ENCODE measurements at places on chromosomes 3 and 15.

DNA sequence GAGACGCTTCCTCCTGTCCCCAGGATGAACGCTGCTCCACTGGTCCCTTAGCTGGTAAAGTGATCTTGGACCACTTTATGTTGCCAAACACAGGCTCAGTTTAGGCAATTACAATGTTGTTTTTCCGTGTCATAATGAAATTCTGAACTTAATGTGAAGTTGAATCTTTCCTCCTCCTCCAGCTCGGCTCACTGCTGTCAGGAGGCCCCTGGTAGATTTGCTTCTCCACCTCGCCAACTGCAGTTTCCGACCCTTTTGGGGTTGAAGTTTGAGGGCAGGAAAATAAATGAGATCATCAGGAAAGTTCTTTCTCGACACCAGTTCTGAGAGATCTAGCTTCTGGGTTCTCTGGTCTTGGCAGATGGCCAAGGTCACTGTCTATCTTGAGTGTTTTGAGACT lies 27.8 kb downstream of the CFAP161 start:
- DNase-seq = no peak

GRCh38 chr3:21703291-21703690 lies 47.7 kb downstream of the ZNF385D start:
- no peak for DNase-seq

- DNase-seq = peak; percentile 19
Observed at GRCh38 chr3:53350652-53351051, 3.3 kb upstream of the DCP1A start.

DNA sequence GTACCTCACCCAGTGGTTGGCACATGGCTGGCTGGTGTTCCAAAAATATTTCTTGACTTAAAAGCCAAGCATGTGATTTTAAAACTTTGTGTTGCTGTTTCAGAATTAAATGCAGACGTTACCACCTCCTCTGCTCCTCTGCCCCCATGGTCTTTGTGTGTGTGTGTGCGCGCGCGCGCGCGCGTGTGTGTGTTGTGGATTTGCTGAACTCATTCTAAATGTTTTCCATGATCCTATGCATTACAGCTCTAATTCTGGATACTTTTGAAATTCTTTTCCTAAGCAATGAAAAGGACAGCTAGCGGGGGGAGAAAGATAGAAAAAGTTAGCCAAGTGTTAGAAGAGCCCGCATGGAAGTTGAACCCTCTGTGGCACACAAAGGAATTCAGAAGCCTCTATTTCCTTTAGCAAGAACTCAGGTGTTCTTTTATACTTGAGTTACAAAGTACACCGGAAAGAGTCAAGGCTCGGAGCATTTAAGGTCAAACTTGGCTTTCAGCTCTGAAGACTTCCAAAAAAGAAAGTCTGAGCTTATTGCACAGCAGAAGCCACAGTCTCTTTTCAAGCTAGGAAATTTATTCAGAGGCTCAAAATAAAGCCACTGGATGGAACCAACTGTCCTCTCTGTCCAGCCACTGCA lies 350.5 kb upstream of the TBL1XR1 start:
- no peak for DNase-seq

DNA sequence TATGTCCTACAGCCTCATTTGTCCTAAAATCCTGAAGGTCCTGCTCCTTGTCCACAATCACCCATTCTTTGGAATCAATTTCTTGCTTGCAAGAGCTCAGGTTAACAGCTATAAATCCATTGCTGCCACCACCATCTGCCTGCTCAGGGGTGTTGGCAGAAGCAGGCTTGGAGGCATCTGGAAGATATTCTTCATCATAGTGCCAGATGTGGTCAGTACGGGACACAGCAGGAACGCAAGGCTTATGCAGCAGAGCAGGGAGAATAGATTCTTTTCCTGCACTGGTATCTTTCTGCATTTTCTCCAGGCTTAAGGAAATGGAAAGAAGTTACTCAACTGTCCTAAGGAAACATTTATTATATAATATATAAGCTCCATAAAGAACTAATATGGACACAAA lies 38.5 kb upstream of the CDAN1 start:
- no peak for DNase-seq

- no peak for DNase-seq
Observed at GRCh38 chr15:84814916-84815315, 2.2 kb upstream of the ALPK3 start.

- DNase-seq = peak; percentile 44
Observed at GRCh38 chr3:32288819-32289218, 50.3 kb downstream of the CMTM8 start.

DNA sequence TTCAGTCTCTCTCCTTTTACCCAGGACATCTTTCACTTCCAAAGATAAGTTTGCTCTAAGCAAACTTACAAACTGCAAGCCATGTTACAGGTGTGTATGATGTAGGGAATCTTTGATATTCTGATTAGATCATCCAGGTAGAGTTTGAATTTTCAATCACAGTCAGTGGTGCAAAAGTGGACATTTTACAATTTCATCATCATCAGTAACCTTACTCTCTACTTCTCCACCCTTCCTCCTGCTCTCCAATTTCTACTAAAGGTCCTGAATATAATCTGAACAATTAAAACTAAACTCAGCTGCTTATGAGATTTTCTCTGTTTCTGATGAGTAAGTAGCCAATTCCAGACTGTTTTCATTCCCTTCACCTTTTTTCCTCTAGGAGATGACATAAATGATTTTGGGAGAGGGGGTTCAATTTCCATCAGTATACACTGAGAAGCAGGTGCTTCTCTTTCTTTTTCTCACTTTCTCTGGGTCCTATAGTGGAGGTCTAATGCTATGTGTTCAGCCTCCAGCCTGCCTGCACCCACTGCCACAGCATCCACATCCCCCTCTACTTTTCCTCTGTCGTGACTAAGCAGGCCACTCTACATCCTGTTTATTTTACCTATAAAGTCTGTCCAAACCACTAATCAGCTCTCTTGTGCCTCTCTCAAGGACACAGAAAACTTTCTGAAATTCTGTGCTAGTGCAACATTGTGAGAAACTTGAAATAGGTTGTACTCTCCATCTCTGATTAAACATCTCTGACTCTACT lies 27.6 kb downstream of the SUCNR1 start:
- no peak for DNase-seq

DNA sequence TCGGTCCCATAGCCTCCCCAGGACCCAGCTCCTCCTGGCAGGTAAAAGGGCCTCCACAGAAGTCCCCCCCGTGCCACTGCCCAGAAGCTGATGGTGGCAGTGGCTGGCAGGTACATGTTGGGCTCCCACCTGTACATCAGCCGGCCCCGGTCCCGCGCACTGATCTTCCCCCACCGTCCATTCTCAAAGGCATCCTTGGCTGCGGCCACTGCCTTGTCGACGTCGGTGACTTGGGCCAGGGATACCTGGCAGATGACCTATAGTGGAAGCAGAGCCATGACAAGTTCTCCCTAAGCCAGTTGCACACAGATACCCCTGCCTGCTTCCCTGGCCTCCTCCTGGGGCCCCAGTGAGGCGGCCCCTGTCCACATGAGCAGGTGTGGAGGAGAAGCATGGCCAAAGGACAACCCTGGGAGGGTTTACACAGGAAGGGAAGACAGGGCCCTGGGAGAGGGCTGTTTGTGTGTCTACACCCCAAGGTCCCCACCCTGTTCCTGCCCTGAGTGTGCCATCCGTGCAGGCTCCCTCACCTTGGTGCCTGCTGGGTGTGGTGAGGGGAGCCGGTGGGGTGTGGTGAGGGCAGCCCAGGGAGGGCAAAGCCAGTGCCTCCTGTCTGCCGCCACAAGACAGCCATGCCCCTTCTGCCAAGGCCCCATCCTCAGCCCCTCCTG lies 44.8 kb downstream of the ALDH1L1 start:
- DNase-seq = no peak

DNA sequence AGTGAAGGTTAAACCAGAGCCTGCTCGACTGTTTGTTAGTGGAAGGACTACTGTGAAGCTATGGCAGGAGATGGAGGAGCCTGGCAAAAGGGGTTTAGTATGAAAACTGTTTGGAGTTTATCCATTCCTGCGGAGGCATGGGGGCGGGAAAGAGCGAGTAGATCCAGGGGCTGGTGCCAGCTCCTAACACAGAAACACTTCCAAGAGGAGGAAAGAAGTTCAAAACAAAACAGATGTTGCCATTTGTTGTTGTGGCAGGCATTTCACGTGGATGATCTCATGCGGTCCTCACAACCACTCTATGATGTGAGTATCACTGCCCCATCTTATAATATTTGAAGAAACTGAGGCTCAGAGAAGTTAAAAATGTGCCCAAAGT lies 30.7 kb upstream of the KY start:
- no peak for DNase-seq

- no peak for DNase-seq
Observed at GRCh38 chr3:102827386-102827785, 392.6 kb downstream of the ZPLD1 start.

DNA sequence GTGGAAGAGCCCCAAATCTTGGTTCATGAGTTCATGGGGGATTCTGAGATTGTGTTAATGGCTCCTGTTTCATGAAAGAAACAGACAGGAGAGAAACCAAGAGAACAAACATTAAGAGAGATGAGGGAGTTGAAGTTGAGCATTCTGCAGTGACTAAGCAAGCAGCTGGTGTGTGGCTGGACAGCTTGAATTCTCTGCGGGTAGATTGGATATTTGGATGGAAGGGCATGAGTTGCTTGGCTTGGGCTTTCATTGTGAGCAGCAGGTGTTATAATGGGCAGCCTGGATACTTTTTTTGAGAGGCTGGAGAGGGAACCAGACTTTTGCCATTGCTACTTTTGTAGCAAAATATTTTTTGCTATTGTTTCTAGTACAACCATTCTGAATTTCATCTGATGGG lies 346.8 kb upstream of the SATB1 start:
- no peak for DNase-seq

DNA sequence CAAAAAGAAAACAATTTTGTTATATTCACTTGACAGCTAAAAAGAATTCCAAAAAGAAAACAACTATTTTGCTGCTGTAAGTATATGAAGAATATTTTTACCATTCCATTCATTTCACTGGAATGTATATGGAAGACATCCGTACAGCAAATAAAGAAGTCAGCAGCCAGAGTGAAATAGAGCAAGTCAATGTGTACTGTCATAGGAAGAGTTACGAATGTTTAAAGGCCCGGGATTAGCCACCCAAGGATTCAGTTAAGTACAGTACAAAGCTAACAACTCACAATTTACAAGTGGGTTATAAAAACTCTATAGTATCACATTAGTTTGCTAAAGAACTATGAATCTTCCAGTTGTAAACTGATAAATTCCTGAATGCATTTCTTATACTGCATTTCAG lies 14.4 kb upstream of the XXYLT1 start:
- no peak for DNase-seq

DNA sequence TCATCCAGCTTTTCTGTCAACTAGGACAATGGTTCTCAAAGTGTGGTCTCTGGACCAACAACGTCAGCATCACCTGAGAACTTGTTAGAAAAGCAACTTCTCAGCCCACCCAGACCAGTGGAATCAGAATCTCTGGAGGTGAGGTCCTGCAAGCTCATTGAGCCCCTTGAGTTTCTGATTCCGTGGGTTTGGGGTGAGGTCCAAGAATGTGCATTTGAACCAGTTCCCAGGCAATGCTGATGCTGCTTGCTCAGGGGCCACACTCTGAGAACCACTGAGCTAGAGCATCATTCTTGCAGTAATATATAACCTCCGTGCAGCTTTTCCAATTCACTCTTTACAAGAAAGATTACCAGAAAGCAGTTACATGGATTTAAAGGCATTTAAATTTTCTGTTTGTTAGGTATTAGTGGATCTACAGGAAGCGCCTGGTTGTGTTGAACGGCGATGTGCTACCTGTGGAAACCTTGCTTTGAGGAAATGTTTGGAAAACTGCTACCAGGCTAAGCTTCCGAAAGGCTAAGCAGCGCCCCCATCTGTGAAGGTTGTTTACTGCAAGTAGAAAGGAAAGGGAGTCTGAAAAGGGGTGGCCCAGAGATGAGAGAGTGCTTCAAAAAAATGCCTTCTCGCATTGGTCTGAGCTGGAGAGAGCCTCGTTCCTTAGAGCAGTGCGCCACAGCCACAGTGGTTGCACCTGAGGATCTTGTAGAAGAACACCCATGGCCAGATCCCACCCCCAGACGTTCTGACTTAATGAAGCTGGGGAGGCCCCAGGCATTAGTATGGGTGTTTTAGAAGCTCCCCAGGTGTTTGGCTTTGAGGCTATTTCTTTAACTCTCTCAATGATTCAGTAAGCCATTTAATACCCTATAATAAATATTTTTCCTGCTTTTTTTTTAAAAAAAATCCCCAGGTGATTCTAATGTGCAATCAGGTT lies 50.0 kb downstream of the RLBP1 start:
- peak; percentile 56 for DNase-seq

- DNase-seq = no peak
Observed at GRCh38 chr15:31953478-31953877, 76.8 kb upstream of the CHRNA7 start.

DNA sequence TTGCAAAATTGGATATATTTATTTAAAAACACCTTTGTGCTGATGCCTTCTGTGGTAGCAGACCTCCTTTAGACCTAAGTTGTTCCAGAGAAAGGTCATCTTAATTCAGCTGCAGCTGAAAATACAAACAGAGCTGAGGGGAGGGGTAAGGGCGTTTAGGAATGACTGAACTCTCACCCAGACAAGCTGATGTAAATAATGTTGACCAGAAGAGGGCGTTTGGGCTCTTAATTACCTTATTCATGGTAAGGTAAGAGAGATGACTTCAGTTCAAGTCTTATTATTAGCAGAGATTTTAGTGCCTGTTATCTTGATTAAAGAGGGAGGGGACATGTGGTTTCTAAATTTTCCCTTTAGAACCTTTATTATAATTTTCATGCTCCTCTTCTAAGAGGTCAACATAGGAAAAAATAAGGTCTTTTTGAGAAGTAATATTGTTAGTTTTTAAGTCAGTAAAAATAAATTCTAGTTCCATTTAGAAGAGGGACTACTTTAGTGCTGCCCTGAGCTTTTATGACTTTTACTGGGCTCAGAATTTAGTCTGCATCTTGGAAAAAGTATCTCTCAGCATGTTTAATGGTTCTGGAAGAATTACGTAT lies 46.3 kb downstream of the GPR171 start:
- no peak for DNase-seq

GRCh38 chr15:63176302-63176701 lies 13.1 kb upstream of the RAB8B start:
- DNase-seq = no peak

GRCh38 chr3:9627901-9628633 lies 21.2 kb upstream of the MTMR14 start:
- no peak for DNase-seq

DNA sequence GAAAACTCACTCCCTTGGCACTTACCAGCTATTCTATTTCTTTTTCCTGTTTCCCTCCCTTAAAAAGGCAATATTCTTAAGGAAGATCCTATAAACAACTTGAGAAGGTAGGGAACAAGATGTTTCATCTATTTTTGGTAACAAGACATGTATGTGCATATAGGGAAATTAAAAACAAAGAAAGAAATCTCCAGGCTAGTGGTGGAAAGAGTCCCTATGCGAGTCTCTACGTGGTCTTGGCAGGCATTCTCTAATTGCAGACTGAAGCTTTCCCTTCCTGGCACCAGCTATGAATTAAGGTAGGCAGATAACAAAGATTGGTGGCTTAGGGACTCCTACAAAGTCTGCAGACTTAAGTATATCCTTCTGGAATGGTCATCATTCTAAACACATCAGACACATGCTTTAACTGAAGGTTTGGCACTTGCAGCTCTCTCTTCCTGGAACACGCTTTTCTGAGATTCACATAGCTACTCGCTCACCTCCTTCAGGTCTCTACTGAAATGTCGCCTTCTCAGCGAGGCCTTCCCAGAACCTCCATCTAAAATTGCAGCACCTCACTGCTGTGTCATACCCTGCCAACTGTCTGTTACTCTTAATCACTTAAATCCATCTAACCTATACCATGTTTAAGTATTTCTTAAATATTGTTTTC lies 336.0 kb downstream of the VGLL3 start:
- DNase-seq = no peak

- no peak for DNase-seq
Observed at GRCh38 chr15:34722439-34722836, 32.4 kb downstream of the GJD2 start.

GRCh38 chr3:68057637-68058320 lies 403.4 kb upstream of the SUCLG2 start:
- DNase-seq = peak; percentile 77
